GM23248 (cell line): ENCODE measurements at places on chromosomes 3 and 15. TPM values are rescaled to one million over a fixed set of nuclear protein-coding genes. Genes with fewer than 3 reads are reported as not detected.

The MGA gene
- 14.8 and 28.2 TPM in 2 replicates for total RNA-seq

The HRG gene
- total RNA-seq, result not detected in 2 replicates

The CFAP20DC gene
- 1.9 and 8.2 TPM in 2 replicates for total RNA-seq

The IGDCC3 gene
- total RNA-seq, result 0.13 TPM in 1 of 2 replicates, not detected in the other

The KBTBD12 gene
- total RNA-seq, result not detected in 2 replicates

The BUB1B gene
- 9.4 and 23.4 TPM in 2 replicates for total RNA-seq

The AMT gene
- total RNA-seq, result 1.6 and 5.8 TPM in 2 replicates

The SCAANT1 gene
- total RNA-seq, result not detected in 2 replicates

The C3orf62 gene
- 0.25 and 2.9 TPM in 2 replicates for total RNA-seq

The SKOR1 gene
- 0.11 TPM in 1 of 2 replicates, not detected in the other for total RNA-seq

The TERC gene
- 59.2 and 59.7 TPM in 2 replicates for total RNA-seq

The ZPLD1 gene
- total RNA-seq, result 0.22 TPM in 1 of 2 replicates, not detected in the other

The CASR gene
- not detected in 2 replicates for total RNA-seq

The KIAA1143 gene
- 24.3 and 25.0 TPM in 2 replicates for total RNA-seq

The RARB gene
- not detected in 2 replicates for total RNA-seq

The SV2B gene
- not detected in 2 replicates for total RNA-seq

The KNG1 gene
- total RNA-seq, result not detected in 2 replicates

The MCCC1 gene
- total RNA-seq, result 20.4 and 22.3 TPM in 2 replicates

The CCR9 gene
- not detected in 2 replicates for total RNA-seq

The SPINK8 gene
- total RNA-seq, result not detected in 2 replicates

The KCNMB3 gene
- 0.38 and 0.54 TPM in 2 replicates for total RNA-seq

The SYNPR gene
- not detected in 2 replicates for total RNA-seq

The STRIT1 gene
- total RNA-seq, result not detected in 2 replicates

The MOBP gene
- not detected in 2 replicates for total RNA-seq

The MUC20 gene
- not detected in 2 replicates for total RNA-seq

The AHSG gene
- total RNA-seq, result not detected in 2 replicates

The OR5K4 gene
- not detected in 2 replicates for total RNA-seq

The TKT gene
- total RNA-seq, result 239 and 256 TPM in 2 replicates

The CAND2 gene
- 0.38 and 0.43 TPM in 2 replicates for total RNA-seq

The MYRIP gene
- 0.32 TPM in 1 of 2 replicates, not detected in the other for total RNA-seq

The MESP2 gene
- not detected in 2 replicates for total RNA-seq

The MLF1 gene
- total RNA-seq, result 13.4 and 17.3 TPM in 2 replicates

The TMED3 gene
- 209 and 239 TPM in 2 replicates for total RNA-seq

The TMEM212 gene
- not detected in 2 replicates for total RNA-seq

The THSD4 gene
- total RNA-seq, result 50.6 and 58.9 TPM in 2 replicates

The PEX5L gene
- not detected in 2 replicates for total RNA-seq

The CMTM8 gene
- total RNA-seq, result not detected in 2 replicates

The NPAP1 gene
- not detected in 2 replicates for total RNA-seq

The GPR149 gene
- not detected in 2 replicates for total RNA-seq

The PIGZ gene
- total RNA-seq, result 3.9 and 5.7 TPM in 2 replicates

The ANKRD34C gene
- total RNA-seq, result not detected in 2 replicates

The UACA gene
- total RNA-seq, result 47.0 and 64.0 TPM in 2 replicates

The CSPG5 gene
- 0.54 TPM in 1 of 2 replicates, not detected in the other for total RNA-seq

The GPR62 gene
- total RNA-seq, result not detected in 2 replicates

The TMEM40 gene
- total RNA-seq, result not detected in 2 replicates

The TNNC1 gene
- total RNA-seq, result not detected in 2 replicates

The IQCF5 gene
- not detected in 2 replicates for total RNA-seq

The CATSPER2 gene
- total RNA-seq, result 0.38 TPM in 1 of 2 replicates, not detected in the other

The ZBTB47 gene
- 65.4 and 72.8 TPM in 2 replicates for total RNA-seq

The TMEM266 gene
- 0.38 TPM in 1 of 2 replicates, not detected in the other for total RNA-seq

The ALDH1A2 gene
- total RNA-seq, result 0.11 TPM in 1 of 2 replicates, not detected in the other

The PCBP4 gene
- total RNA-seq, result 71.2 and 91.2 TPM in 2 replicates
